Cardiac septum (tissue), 1 donor: ENCODE measurements at places on chromosomes 3 and 15. TPM values are rescaled to one million over a fixed set of nuclear protein-coding genes. Genes with fewer than 3 reads are reported as not detected.

The TRPM1 gene
- not detected for total RNA-seq

The CHAC1 gene
- total RNA-seq, result 1.6 TPM

The TPRG1 gene
- total RNA-seq, result 2.2 TPM

The THRB gene
- total RNA-seq, result 27.2 TPM

The SHQ1 gene
- 11.1 TPM for total RNA-seq

The DNAH1 gene
- total RNA-seq, result 4.2 TPM

The IL20RB gene
- 0.70 TPM for total RNA-seq

The PIGZ gene
- 5.9 TPM for total RNA-seq

The CAV3 gene
- 24.8 TPM for total RNA-seq

The GOLGA6L7 gene
- not detected for total RNA-seq

The CCRL2 gene
- total RNA-seq, result 1.3 TPM

The GPR15 gene
- total RNA-seq, result not detected

The LMLN gene
- 10.1 TPM for total RNA-seq

The CPLX3 gene
- total RNA-seq, result 0.67 TPM

The ACKR2 gene
- total RNA-seq, result 1.5 TPM

The FYCO1 gene
- total RNA-seq, result 129 TPM

The SOX14 gene
- total RNA-seq, result not detected

The KLF15 gene
- total RNA-seq, result 11.5 TPM

The GPX1 gene
- 106 TPM for total RNA-seq

The ATP13A5 gene
- total RNA-seq, result not detected

The PP2D1 gene
- not detected for total RNA-seq

The SNTN gene
- total RNA-seq, result not detected

The HHATL gene
- total RNA-seq, result 505 TPM

The PSMD2 gene
- 217 TPM for total RNA-seq

The PEX5L gene
- total RNA-seq, result 0.11 TPM

The ZNF860 gene
- 0.16 TPM for total RNA-seq

The ANKUB1 gene
- not detected for total RNA-seq

The SAMMSON gene
- 0.27 TPM for total RNA-seq

The TTLL13 gene
- total RNA-seq, result 0.16 TPM
